ENCODE measurements at places on chromosomes 7 and 10.

DNA sequence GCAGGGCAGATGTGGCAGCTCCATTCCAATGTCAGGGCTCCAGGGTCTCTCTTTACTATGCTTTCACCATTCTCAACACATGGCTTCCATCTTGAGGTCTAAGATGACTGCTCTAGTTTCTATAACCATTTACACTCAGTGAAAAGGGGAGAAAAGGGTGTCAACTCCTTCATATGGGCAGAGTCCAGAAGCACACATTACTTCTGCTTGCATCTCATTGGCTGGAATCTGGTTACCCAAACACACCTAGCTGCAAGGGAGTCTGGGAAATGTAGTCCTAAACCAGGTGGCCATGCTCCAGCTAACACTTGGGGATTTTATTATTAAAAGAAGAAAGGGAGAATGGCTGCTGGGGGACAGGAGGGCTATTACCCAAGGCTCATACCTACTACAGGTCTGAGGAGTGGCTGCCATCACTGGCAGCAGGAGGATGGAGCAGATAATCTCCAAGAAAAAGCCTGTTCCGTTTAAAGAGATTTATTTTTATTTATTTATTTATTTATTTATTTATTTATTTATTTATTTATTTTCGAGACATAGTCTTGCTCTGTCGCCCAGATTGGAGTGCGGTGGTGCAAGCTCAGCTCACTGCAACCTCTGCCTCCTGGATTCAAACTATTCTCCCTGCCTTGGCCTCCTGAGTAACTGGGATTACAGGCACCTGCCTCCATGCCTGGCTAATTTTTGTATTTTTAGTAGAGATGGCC is 29.1 kb upstream of the LBX1 start:
- DNase-seq: no peak

- no peak for DNase-seq
Observed at GRCh38 chr10:30858499-30858898, 173.2 kb downstream of the ZNF438 start.

GRCh38 chr7:6419310-6419773 is 28.4 kb downstream of the DAGLB start:
- DNase-seq: no peak

DNA sequence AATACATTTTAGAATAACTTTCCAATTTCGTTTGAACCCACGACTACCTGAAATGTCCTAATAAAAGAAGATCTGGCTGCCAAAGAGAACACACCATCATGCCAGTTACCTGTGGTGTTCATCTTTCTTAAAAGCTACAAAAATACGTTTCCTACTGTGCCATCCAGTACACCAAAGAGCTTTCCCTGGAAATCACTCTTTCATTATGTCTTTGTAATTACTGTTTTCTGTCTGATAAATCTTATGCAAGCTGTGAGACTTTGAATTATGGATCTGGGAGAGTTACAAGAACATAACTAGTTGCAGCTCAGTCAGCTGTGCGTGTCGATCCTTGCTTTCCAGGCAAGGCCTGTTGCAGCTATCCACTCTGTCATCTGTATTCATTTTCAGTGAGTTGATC is 12.5 kb upstream of the POM121L12 start:
- DNase-seq: no peak

GRCh38 chr10:70903262-70903921 is 15.0 kb upstream of the PCBD1 start:
- DNase-seq: no peak

DNA sequence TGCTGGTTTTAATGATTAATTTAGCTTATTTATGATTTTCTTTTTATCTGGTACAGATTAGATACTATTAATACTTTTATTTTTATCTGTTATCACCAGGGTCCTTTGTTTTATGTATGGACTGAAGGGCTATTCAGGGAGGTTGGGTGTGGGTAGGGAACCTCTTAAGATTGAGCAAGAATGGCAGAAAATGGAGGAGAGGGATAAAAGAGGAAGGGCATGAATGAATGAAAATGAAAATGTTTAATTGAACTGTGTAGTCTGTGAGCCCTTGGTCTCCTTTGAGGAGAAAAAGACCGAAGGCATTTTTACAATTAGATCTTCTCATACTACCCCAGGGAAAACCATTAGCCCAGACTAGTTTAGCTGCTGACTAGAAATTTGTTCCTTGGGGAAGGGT is 93.1 kb downstream of the CDK14 start:
- DNase-seq: no peak

- DNase-seq: peak; percentile 2
Observed at GRCh38 chr10:58152673-58153263, 114.9 kb downstream of the IPMK start.

- DNase-seq: no peak
Observed at GRCh38 chr7:158805937-158806336, 23.4 kb downstream of the ESYT2 start.

DNA sequence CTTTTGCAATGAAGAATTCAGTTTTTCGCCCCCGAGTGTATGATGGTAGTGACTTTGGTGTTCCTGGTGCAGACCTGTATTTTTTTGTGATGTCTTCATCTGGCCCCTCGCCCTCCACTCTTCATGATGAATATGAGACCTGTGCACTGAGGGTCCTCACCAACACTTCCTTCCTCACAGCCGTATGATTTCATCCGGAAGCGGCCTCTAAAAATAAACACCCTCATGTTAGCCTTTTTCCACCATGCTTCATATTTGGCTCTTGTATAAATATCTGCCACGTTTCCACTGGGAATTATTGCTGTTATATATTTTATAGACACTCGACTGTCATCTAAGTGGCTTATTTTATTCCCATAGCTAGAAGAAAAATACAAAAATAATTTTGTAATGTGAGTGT is 160.4 kb downstream of the MGMT start:
- DNase-seq: no peak

GRCh38 chr7:44277851-44278250 is 47.5 kb downstream of the CAMK2B start:
- DNase-seq: no peak

- DNase-seq: no peak
Observed at GRCh38 chr7:153091477-153091876, 331.9 kb downstream of the ACTR3B start.

GRCh38 chr7:29805886-29806207 is 461 bp upstream of the WIPF3 start:
- no peak for DNase-seq

GRCh38 chr7:46611508-46611907 is 690.4 kb upstream of the IGFBP3 start:
- DNase-seq: no peak

GRCh38 chr10:88158526-88159122 is 295.2 kb downstream of the PTEN start:
- DNase-seq: no peak

DNA sequence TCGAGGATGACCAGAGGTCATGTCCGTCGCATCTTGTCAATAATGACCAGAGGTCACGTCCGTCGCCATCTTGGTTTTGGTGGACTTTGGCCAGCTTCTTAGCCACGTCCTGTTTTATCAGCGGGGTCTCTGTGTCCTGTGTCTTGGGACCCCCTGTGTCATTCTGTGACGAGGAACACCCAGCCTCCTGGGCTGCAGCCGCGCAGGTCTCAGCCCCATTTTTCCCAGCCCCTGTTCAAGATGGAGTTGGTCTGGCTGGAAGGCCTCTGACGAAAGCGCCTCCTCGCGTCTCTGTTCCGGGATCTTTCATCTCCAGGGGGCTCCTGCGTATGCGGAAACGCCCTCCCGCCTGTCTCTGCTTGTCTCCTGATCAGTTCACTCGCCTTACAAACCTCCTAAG is 134.2 kb downstream of the ELFN1 start:
- DNase-seq: no peak

DNA sequence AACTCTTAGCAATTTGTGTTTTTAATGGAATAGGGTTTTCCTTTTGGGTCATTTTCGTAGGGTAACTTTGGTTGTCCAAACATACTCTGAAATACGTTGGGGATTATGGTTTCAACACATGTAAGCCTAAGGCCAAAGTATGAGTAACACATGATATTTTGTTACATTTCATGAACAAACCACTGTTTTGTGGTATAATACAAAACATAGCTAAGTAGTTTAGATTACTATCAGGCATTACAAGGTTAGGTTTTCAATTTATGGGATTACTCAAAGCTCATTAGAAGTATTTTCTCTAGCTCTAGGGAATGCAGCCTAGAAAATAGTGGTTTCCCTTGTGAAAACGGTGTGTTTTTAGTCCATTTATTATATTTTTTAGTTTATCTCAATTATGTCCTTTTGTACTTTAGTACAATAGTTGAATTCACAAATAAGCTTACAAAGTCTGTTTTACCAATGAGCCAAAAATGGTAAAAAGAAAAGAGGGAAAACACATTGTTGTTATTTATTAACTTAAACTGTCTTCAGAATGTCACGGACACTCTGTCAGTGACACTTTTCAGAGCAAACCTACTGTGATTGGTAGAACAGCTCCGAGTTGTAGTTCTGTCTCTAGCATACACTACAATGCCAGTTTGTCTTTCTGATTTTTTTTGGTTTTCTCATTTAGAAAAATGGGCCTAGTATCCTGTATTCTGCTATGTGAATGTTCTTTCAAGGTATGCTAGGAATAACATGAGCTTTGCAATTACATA is 473.7 kb downstream of the SUGCT start:
- DNase-seq: no peak

DNA sequence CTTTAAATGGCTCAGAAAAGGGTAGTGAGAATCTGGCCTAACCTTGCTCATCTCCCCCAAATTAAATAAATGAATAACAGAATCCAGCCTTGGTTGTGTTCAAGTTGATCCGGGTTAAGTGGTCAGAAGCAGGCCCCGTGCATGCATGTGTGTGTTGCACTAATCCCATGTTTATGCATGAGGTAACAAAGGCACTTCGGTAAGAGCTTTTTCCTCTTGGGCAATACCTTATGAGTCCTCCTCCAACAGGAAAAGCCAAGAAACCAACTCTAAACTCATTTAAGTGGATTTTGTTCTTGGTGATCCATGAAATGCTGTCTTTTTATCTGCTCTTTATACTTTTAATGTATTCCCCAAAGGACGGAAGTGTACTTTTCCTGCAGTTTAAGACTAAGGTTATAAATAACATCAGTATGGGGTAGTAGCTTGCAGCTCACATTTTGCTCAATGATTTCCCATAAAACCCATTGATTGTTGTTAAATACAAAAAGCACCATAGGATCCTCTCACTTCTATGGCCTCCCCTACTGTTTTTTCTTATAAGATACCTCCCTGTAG is 104.9 kb upstream of the YAE1 start:
- no peak for DNase-seq

GRCh38 chr10:19932806-19933371 is 116.7 kb downstream of the PLXDC2 start:
- no peak for DNase-seq

DNA sequence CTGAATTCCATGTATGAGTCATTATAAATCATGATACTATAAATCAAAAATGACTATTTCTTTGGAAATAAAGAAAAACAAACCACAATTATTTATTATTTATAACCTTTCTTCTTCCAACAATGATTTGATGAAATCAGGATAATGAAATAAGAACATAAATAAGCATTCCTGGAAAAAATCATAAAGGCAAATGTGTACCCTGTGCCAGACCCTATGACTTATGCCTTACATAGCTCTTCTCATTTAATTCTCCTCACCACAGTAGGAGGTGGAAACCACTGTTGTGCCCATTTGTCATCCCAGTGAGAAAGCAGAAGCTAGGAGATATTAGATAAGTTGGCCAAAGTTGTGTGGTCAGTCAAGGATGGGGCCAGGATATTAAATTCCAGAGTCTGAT is 255.1 kb downstream of the DOCK4 start:
- DNase-seq: no peak

DNA sequence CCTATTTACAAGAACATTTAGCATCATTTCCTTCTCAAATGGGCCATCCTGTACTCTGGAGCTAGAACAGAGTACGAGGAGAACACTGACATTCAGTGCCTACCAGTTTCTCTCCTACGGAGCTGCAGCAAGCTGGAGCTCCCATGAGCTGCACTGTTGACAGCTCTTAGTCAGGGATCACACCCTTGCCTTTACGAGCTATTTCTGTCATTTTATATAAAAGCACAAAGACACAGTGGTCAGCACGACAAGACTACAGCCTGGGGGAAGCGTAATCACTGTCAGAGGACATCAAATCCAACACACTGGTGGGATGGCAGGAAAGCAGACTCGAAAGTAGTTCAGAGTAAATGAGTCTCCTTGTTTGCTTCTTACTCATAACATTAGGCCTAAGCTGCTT is 2.7 kb downstream of the CDCA7L start:
- no peak for DNase-seq
